ENCODE measurements at places on chromosomes 16 and 17. TPM values are rescaled to one million over a fixed set of nuclear protein-coding genes. Genes with fewer than 3 reads are reported as not detected.

Gene MPP2
- under 0.01 TPM for total RNA-seq

- DNase-seq, result no peak
Observed at GRCh38 chr16:58046936-58047335, 21.4 kb downstream of the MMP15 start.

GRCh38 chr17:54900457-54901229 is at the start of gene TOM1L1:
Gene TOM1L1, plus strand, starts transcription at chr17:54900852. Its CDS starts 14 bp downstream, at chr17:54900866.
- DNase-seq, result peak; percentile 1

DNA sequence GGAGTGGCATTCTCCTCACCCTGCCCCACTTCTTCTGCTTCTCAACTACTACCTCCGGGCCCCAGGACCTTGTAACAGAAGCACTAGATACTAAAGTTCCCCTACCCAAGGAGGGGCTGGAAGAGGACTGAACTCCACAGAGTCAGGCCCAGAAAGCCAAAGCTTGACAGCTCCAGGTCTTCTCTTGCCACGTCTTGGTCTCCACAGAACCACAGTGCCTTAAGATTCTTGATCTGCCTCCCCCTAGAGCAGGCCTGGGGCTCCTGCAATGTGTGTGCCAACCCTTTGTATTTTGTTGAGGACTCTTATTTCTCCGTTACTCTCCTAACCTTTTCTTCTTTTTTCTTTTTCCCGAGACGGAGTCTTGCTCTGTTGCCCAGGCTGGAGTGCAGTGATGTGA is 4.0 kb downstream of the SLC16A13 start:
- no peak for DNase-seq

Gene GPR139
- not detected for total RNA-seq

Gene CD79B
- 1.5 TPM for total RNA-seq

Gene G6PC1
- total RNA-seq, result not detected

Gene NXPH3
- total RNA-seq, result 1.1 TPM

GRCh38 chr17:6070430-6070912 is 292 bp downstream of the WSCD1 start:
- no peak for DNase-seq

Measured in lung microvascular endothelial cell (primary cell).